Sigmoid colon (tissue), 7 donors: ENCODE measurements at places on chromosomes 5 and 9. TPM values are rescaled to one million over a fixed set of nuclear protein-coding genes. Genes with fewer than 3 reads are reported as not detected.
A peak's percentile ranks its signal among the peaks of the same experiment; 100 is the strongest.

SCGB3A2 gene
- not detected for total RNA-seq

WNT8A gene
- total RNA-seq, result not detected

AHRR gene
- total RNA-seq, result 0.68 TPM

- H3K27me3 ChIP-seq, result no peaks in the 10 kb centered on the region
- H3K27ac ChIP-seq, result no peak overlapping the region
- no peaks in the 10 kb centered on the region for H3K36me3 ChIP-seq
- H3K4me1 ChIP-seq, result no peaks in the 10 kb centered on the region
- no peak overlapping the region for H3K4me3 ChIP-seq
Measured at GRCh38 chr5:151288180-151288579, 15.4 kb downstream of the SLC36A3 start.

GRCh38 chr9:95284162-95285080 is 33.1 kb downstream of the FANCC start:
- H3K4me1 ChIP-seq, result peaks cover 3% of the 10 kb centered on the region
- no peaks in the 10 kb centered on the region for H3K27me3 ChIP-seq
- DNase-seq, result no peak

- no peak overlapping the region for H3K4me3 ChIP-seq
- no peak overlapping the region for H3K27ac ChIP-seq
- peaks cover 95% of the 10 kb centered on the region for H3K27me3 ChIP-seq
- no peaks in the 10 kb centered on the region for H3K4me1 ChIP-seq
- DNase-seq, result no peak
Measured at GRCh38 chr9:124040935-124041816, 29.6 kb downstream of the LHX2 start.

DNA sequence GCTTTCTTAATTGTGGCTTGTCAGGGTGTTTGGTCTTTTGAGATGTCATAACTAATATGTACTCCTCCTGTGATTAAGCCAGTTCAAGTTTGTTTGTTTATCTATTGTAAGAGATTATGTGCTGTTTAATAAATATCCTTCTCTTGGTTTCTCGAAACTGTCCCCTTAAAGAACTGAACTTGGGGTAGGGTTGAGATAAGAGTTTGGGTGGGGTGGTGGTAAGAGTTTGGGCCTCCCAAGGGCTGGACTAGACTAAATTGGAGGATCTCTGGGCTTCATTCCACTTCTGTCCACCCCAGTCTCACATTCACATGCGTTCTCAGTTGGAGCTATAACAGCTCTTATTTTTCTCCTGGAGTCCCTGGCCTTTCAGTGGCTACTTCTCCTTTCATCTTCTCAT is 38.2 kb downstream of the AQP7 start:
- no peaks in the 10 kb centered on the region for H3K27me3 ChIP-seq
- peaks cover 11% of the 10 kb centered on the region for H3K36me3 ChIP-seq
- no peak for DNase-seq

DNA sequence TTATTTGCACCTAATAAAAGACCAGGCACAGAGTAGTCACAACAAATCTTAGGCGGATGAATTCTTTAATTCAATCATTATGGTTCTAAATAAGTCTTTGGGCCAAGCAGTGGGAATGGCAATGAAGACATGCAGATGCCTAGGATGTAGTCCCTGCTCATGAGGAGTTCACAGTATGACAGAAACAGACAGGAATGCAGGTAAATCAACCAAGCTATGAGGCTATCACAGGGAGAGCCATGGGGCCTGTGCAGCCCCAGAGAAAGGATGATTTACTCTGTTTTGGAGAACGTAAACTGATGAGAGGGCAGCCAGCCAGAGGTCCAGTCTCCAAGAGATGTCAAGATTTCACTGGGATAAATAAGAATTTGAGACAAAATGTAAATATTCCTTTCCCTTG is 129.4 kb downstream of the TRIM32 start:
- no peak for DNase-seq
- H3K27me3 ChIP-seq, result no peaks in the 10 kb centered on the region
- H3K4me1 ChIP-seq, result no peaks in the 10 kb centered on the region
- no peaks in the 10 kb centered on the region for H3K36me3 ChIP-seq
- no peak overlapping the region for H3K4me3 ChIP-seq
- H3K27ac ChIP-seq, result no peak overlapping the region

DNA sequence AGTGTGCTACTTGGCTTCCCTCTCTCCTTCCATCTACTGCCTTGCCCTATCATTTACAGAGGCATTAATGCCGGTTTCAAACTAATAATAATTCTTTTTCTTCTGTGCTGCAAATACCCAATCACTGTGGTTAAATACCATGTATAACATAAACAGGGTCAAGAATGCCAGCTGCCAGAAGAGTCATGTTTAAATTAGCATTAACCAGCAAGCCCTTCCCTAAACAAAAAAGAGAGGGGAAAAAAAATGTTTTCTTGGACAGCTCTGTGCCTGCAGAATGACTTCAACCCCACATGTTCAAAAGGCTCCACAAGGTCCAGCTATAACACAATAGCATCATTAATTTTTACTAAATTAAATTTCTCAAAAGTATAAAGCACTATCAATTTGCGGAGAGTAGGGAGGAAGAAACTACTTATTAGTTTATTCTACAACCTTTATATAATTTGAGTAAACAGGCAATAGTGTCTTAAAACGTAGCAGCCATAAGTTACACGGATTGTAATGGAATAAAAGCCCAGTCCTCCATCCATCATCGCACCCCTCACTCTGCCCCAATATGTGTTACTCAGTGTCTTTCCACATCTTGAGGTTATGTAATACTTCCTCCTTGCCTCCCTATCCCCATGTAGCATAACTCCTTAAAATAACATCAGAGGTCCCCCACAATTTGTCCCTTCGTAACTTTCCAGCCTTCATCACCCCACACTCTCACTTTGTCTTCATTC is 3.9 kb downstream of the LPAR1 start:
- H3K27me3 ChIP-seq, result peaks cover 12% of the 10 kb centered on the region
- H3K4me3 ChIP-seq, result no peak overlapping the region
- H3K4me1 ChIP-seq, result peaks cover 14% of the 10 kb centered on the region
- H3K27ac ChIP-seq, result peak overlapping the region; percentile 49

GRCh38 chr5:169029037-169029436 is 271.9 kb downstream of the SLIT3 start:
- no peak for DNase-seq
- no peaks in the 10 kb centered on the region for H3K36me3 ChIP-seq
- H3K4me3 ChIP-seq, result no peak overlapping the region
- H3K27me3 ChIP-seq, result no peaks in the 10 kb centered on the region
- H3K4me1 ChIP-seq, result no peaks in the 10 kb centered on the region
